Adipocyte (in vitro differentiated cells): ENCODE measurements at places on chromosomes 1 and 21.

DNA sequence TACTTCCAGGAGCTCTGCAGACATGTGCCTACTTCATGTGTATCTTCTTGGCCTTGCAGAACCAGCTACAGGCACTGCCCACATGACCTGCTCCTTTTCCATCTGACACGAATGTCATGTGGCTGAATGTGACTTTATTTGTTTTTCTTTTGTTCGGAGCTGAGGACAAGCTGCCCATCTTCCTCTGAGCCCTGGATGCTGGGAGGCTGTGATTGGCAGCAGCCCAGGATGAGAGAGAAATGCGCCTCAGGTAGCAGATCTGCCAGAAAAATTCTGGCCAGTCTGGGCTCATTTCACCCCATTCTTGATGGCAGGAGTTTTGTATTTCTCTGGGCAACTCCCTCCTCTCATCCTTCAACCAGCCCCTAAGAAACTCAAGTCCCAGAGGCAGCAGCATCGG, 372.0 kb downstream of the RPS6KC1 start:
- no peak for DNase-seq

GRCh38 chr1:56688522-56689026, 43.5 kb downstream of the PRKAA2 start:
- DNase-seq: peak; percentile 50

DNA sequence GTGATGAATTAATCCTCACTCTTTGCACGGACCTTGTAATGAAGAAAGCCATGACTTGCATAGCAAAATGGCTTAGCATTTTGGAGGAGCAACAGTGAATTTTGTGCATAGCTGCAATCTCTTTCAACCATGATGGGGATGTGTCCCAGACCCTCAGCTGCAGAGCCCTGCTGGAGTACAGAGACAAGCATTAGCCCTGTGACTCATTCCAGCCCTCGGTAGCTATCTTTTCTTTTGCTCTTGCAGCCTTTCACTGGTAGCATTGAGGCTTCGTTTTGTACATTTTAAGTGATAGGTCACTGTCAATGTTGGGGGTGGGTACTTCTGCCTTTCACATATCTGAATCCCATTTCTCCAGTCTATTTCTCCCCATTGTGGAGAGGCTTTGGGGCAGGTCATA, 58.4 kb downstream of the SLC35F3 start:
- no peak for DNase-seq

DNA sequence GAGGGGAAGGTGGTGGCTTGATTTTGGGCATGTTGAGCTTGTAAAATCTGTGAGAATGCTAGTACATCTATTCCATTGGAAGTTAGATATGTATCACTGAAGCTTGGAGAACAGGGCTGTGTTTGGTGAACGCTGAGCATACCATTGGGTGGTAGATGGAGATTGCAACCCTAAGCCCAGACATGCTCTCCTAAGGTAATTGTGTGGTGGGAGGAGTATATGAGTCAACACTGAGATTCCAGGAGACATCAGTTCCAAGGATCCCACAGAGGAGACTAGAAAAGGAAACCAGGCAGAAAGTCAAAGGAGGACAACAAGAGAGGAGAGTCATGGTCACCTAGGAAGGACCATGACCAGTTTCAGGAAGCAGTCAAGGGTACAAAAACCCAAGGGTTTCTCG, 60.4 kb downstream of the KIF21B start:
- DNase-seq: no peak

DNA sequence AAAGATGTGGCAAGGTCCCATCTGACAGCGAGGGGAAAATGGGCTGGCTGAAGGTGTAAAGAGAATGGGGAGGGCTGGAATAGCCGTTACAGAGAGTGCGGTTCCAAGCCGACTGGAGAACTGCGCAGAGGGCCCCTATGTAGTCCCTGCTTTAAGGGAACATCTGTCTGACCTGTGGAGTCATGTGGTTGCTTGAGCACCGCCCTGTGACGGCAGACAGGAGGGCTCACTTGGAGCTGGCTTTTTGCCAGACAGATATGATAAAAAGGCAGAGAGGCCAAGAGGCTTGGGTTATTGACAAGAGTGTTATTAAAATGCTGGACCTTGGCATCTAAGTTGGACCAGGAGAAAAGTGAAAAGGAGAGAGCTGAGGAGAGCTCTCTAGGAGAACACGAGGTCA, 5.9 kb upstream of the PTPRF start:
- no peak for DNase-seq
